ENCODE measurements at places on chromosomes 6 and 20.
A peak's percentile ranks its signal among the peaks of the same experiment; 100 is the strongest.

- no peak for DNase-seq
These were observed 21.8 kb downstream of the PCK1 start for GRCh38 chr20:57582432-57583288.

DNA sequence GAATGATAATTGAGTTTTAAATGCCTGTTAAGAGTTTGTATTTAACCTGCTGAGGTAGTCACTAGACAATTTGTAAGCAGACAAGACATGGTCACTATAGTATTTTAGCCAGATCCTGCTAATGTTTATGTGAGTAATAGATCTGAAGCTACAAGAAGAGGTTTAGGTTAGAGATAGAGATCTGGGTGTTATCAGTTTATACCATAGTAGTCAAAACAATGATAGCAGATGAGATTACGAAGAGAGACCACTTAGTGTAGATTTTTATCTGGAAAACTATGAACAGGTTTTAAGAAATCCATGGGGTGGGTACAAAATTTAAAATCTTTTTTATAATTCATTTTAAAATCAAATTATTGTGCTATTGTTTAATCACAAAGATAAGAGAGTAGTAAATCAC lies 47.5 kb downstream of the PHIP start:
- no peak for DNase-seq

- peak; percentile 28 for DNase-seq
These were observed 49.9 kb upstream of the ADGRF1 start for GRCh38 chr6:47091886-47092668.

DNA sequence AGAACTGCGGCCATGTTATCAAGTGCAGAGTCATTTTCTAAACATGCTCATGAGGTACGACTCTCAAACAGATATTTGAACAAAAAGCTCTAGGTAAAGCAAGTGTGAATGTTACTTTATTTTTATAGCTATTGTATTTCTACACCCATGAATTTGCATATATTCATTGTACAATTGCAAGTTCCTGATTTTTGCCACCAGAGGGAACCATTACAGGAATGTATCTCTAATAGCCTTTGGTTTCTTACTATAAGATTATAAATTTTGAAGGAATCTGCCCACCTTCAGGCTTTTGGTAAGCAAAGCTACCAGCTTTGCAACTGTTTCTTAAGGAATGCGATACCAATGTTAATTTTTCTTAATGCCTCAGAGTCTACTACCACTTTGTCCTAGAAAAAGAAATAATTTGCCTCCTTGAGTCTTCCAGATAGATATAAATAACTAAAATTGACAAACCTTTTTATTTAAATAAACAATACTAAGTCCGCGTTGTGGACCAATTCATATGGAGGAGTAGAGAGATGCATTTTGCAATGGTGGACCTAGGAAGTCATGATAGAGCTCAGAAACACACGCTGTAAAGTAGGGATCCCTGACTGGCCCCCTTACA lies 125.4 kb upstream of the SAMD5 start:
- peak; percentile 53 for DNase-seq

DNA sequence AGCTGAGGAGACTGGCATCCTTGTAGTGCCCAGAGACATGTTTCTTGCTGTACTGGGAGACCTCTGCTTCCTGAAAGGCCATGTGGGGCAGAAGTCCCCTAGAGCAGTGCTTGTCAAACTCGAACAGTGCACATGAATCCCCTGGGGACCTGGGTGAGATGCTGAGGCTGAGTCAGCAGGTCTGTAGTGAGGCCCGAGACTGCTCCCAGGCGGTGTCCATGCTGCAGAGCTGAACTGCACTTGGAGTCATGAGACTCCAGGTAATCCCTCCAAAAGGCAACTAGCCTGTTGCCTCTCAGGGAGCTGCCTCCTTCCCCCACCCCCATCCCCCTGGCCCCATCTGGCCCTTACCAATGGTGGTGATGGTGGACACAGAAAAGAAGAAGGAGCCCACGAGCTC lies 3.7 kb downstream of the KCNK17 start:
- DNase-seq = no peak

DNA sequence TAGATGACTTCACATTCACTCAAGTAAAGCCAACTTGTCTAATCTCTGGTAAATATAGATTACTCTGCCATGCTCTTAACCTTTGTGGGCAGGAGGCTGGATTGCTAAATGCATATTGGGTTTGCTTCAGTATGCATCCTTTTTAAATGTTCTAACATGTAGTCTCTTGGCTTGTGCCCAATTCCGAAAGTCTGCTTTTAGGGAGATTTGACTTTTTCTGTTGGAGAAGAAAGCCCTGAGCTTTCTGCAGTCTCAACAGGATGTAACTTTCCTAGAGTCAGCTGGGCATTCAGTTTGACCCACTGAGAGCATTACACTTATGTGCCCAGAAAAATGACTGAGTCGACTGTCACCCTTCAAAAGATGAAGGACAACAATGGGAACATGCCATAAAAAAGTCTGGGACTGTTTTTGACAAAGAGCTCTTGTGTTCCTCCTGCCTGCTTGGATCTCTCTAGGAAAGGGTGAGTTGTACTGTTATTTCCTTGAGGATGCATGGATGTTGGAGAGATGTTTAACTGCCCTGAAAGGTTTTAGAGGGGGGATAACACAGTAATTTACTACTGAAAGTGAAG lies 299.4 kb downstream of the ZFAND3 start:
- no peak for DNase-seq

DNA sequence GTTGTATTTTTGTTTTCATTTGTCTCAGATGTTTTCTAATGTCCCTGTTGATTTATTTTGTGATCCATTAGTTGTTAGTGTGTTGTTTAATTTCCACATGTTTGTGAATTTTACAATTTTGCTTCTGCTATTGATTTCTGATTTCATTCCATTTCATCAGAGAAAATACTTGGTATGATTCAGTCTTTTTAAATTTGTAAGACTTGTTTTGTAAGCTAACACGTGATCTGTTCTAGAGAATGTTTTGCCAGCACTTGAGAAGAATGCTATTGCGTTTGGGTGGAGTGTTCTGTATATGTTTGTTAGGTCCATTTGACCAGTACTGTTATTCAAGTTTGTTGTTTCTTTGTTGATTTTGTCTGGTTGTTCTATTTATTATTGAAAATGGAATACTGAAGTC lies 53.9 kb downstream of the KIZ start:
- DNase-seq = peak; percentile 40

DNA sequence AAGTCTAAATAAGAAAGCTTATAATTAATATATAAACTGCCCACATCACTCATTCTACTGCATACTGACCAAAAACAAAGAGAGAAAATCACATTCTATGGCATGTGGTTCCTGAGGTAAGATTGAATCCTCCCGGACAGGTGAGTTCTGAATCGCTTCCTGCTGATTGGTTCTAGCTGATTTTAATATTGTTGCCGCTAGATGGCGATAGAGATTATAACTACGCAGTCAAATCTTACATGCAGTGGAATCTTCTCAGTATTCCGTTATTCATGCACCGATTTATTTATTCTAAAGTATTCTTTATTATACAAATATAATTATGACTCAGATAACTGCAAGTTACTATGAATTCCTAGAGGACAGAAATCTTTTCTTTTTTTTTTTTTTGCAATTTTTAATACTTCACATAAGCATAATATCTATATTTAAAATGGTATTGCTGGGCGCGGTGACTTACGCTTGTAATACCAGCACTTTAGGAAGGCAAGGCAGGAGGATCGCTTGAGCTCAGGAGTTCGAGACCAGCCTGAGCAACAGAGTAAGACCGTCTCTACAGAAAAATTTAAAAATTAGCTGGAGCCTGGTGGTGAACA lies 24.2 kb upstream of the TMX4 start:
- DNase-seq = peak; percentile 45

DNA sequence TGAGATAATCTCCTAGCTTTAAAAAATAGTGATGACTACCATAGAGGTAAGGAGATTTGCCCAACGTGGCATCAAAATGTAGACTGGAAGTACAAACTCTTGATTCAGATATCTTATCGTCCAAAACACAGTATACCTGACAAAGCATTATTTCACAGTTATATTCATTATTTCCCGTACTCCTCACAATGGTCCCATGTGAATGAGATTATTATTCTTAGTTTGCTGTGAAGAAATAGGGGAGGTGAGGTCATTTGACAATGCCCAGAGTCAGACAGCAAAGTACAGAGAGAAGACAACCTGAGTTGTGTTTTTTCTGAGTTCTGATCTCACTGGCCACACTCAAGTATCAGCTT lies 1.2 kb upstream of the TFB1M start:
- no peak for DNase-seq

- no peak for DNase-seq
These were observed 24.4 kb upstream of the SLC17A3 start for GRCh38 chr6:25898289-25898977.

- no peak for DNase-seq
These were observed 59.0 kb upstream of the ZNF184 start for GRCh38 chr6:27531772-27532459.

DNA sequence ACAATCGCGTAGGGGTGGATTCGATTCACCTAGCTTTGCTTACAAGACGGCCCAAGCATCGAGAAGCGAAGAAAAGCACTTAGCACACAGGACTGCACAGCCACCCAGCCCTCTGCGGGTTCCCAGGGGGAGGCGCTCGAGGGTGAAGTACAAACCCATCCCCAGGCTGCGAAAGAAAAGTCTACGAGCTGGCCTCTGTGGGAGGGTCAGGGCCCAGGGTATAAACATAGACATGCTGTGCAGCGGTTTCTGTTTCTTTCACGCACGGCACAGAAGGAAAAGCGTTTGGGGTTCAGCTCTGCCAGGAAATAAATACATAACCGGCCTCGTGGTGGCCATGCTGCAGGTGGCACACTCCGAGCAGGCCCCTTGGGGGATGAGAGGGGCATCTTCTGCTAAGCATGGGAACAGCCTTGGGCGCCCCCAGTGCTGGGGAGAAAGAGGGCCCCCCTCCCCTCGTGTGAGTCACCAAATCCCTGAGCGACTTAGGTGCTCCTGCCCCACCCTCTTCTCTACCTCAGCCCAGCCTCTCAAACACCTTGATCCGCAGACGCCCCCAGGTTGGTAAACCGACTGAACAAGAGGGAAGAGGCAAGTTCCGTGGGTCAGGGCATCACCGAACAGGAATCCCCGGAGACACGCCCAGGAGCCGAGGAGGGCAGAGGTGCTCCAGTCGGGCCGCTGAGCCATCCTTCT lies 91.6 kb upstream of the RIPOR2 start:
- no peak for DNase-seq

DNA sequence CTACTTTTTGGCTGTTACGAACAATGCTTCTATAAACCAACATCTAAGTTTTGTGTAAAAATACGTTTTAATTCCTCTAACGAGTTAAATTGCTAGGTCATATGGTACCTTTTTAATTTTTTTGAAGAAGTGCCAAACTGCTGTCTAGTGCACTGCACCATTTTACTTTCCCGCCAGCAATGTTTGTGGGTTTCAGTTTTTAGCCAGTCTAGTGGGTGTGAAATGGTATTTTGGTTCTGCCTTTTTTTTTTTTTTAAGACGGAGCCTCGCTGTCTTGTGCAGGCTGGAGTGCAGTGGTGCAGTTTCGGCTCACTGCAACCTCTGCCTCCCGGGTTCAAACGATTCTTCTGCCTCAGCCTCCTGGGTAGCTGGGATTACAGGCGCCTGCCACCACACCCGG lies 34.1 kb upstream of the BAG2 start:
- no peak for DNase-seq

DNA sequence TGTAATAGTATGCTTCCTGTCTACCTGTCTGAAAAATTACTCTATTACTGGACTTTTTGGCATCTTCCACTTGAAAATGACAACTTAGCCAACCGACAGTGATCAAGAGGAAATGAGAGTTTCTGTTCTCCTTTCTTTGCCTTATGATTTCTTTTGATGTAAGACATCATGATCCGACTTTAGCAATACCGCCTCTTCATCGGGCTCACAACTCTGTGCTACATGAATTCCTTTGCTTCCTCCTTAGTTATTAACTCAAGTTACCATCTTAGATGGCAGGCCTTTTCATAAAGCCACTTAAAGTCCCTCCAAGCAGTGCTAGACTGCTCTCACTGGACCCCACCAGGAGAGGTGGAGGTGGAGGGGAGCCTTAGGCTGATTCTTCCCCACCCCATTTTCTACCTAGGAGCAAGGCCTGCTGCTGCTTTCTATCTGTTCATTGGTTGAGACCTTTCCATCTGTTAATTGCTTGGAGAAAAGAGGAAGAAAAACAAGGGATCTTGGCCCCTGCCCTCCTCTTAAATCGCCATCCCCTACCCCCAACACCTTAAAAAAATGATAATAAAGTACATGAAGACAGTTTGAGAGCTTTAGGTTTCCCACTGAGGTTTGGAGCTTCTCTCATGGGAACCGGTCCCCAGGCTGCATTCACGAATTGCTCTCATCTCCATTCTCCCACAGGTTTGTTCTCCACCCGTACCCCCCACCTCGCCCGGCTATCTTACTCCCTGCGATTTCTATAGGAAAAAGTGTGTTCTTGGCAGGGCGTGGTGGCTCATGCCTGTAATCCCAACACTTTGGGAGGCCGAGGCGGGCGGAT lies 21.6 kb upstream of the MCM3 start:
- no peak for DNase-seq

GRCh38 chr6:111794727-111795452 lies 78.4 kb downstream of the FYN start:
- no peak for DNase-seq

DNA sequence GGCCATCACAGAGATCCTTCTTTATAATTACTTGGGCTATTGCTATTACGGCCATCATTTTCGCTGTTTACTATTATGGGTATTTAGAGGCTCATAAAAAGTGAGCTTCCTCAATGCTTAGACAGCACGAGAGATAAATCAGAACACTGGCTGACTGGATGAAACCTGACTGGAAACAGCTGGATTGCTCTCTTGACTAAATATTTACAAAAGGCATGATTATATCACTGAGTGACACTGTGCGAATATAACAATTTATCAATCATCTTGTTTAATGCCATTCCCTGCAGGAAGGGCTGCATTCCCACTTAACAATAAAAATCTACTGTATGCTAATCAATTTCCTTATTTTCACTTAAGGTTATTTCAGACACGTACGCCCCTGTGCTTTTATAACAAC lies 260.1 kb upstream of the ARID1B start:
- DNase-seq = no peak

DNA sequence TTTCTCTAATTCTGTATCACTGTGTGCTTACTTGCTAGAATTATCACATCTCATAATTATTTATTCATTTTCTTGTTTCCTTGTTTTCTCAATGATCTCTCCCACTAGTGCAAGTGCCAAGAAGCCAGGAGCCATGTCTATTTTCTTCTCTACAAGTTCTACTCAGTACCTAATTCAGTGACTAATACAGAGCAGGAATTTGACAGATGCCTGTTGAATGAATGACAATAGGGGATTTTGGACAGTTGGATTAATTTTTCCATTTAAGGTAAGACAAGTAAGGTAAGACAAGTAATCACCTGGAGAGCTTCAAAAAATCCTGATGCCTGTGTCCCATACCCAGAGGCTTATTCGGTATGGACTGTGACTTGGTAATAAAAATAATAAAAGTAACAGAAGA lies 81.0 kb downstream of the EDN1 start:
- DNase-seq = no peak

DNA sequence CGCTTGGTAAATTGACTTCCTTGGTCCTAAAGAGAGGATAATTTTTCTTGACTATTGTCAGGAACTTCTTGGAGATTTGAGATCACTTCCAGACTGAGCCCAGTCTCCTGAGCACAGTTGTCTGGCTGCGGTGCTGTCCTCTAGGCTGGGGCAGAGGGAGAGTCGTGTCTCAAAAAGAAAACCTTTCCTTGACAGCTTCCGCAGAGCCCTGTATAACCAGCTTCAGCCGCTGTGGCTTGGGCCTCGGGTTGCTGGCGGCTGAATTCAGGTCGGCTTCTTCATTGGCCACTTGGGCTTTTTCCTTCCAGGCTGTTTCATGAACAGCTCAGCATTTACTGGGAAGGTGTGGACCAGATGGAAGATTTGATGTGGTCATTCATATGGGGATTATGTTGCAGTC lies 75.9 kb downstream of the DHX35 start:
- DNase-seq = no peak
